Forelimb muscle (tissue), 1 donor: ENCODE measurements at places on chromosomes 6 and 20. TPM values are rescaled to one million over a fixed set of nuclear protein-coding genes. Genes with fewer than 3 reads are reported as not detected.

- no peak for DNase-seq
Measured at GRCh38 chr6:4397307-4397706, 261.9 kb upstream of the ECI2 start.

- no peak for DNase-seq
Measured at GRCh38 chr20:1418350-1418749, 25.5 kb upstream of the FKBP1A start.

GRCh38 chr6:2433711-2434110 is 188.3 kb upstream of the GMDS start:
- no peak for DNase-seq

DNA sequence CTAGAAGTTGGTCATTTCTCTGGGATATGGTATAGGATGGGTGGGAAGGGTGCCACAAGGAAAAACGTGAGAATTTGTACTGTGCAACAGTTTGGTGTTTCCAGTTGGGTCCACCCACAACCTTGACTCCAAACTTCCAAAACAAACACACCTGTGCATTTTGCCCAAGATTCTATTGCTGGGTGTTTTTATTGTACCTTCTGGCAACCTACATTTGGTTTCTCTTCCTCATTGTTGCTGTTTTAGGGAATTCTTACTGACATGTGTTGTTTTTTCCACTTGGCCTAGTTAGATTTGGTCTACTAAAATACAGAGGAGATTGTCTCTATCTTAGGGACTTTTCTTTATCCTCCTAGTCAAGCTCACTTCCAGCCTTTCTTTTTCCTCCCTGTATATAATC is 16.7 kb downstream of the TULP4 start:
- no peak for DNase-seq

GRCh38 chr6:79070206-79070825 is 7.7 kb downstream of the PHIP start:
- DNase-seq = no peak

CST5 gene
- not detected for polyA plus RNA-seq
